ENCODE measurements at places on chromosomes 6 and 20.

DNA sequence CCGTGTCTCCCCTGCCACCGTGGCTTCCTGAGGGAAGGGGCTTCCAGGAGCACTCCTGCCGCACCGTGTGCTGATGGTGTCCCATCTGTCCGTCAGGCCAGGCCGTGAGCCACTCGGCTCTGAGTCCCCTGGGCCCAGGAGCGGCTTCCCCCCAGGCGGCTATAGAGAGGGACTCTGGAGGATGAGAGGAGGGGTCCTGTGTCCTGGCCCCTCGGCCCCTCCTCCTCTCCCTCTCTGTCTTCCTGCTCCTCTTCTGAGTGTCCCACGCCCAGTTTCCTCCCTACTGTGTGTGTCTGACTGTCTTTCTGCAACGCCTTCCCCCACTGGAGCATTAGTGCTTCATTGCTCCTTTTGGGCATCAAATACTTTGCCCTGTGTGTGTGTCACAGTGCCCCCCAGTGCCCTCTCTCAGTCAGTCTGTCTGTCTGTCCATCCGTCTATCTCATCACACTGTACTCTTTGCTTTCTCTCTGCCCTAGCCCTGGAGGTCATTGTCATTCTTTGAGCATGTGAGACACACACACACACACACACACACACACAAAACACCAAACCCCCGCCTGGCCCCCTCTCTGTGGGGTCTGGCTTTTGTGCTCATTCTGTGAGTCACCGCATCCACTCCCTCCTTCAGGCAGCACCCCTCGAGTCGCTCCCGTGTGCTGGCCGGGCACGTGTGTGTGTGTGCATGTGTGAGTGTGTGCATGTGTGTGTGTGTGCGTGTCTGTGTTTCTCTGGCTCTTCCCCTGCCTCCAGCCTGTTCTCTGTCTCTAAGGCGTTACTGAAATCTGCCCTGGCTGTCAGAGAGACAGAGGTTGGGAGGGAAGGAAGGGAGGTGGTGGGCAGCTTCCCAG lies 71.9 kb downstream of the SRC start:
- DNase-seq: no peak

DNA sequence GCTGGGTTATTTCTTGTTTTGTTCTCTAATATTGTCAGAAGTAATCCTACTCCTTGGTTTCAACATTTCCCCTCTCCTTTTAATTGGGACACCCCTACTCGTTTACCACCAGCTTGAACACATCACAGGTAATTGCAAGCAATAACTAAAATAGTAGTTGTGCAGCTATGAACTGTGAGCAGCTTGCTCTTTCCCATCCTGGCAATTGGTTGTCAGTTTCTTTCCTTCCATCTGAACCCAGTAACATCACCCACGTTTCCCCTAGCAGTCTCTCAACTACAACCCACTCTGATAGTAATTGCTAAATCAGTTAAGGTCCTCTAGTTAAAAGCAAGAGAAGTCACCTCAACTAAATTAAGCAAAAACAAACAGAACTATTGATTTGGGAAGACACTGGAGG lies 47.6 kb upstream of the GNRH2 start:
- DNase-seq: no peak

DNA sequence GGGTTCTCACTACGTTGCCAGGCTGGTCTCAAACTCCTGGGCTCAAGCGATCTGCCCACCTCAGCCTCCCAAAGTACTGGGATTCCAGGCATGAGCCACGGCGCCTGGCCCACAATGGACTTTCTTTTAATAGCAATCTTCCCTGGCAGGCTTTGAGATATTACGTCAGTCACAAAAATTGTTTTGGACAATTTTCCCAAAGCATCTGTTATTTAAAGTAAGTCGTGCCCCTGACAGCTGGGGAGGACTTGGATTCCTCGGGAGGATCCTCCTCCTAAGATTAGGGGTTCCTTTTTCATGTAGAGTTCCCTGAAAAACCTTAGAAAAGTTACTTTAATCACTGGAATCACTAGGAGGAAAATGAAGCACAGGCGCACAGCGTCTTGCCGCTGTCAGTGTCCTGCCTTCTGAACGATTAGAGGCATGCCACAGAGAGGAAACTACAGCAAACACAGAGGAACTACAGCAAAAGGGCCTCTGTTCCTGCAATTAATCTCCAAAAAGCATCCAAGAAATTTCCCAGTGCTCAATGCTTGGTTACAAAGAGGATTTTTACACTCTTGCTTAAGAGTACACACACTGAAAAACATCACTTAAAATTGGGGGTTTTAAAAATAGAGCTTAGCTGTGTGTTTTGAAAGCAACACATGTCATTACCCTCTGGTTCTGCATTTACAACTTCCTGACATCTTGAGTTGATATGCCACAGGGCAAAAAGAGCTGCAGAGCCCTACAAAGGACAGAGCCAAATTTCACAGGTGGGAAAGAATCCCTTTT lies 4.5 kb downstream of the ACSS1 start:
- peak; percentile 45 for DNase-seq

DNA sequence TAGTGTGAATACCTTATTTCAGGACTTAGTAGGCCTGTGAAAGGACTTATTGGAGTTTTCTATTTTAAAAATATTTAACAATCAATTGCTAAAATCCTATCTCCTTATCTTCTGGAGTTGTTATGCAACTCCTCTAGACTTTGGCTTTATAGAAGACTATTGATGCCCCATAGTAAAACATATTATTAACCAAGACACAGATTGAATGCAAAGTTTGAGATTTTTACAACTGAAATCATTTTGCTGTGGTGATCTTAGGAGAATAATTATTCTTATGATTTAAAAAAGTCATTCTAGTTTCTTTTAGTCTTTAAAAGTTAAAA lies 4.5 kb downstream of the HEY2 start:
- no peak for DNase-seq

GRCh38 chr6:160581406-160581805 lies 82.7 kb downstream of the LPA start:
- no peak for DNase-seq

- DNase-seq: no peak
Observed at GRCh38 chr20:32912688-32913087, 54.0 kb downstream of the EFCAB8 start.

- peak; percentile 61 for DNase-seq
Observed at GRCh38 chr6:140480852-140481251, 1106.4 kb upstream of the CITED2 start.

- DNase-seq: no peak
Observed at GRCh38 chr6:25415701-25416100, 136.5 kb downstream of the CARMIL1 start.

GRCh38 chr20:33124261-33124660 lies 43.7 kb upstream of the BPIFA2 start:
- DNase-seq: no peak

DNA sequence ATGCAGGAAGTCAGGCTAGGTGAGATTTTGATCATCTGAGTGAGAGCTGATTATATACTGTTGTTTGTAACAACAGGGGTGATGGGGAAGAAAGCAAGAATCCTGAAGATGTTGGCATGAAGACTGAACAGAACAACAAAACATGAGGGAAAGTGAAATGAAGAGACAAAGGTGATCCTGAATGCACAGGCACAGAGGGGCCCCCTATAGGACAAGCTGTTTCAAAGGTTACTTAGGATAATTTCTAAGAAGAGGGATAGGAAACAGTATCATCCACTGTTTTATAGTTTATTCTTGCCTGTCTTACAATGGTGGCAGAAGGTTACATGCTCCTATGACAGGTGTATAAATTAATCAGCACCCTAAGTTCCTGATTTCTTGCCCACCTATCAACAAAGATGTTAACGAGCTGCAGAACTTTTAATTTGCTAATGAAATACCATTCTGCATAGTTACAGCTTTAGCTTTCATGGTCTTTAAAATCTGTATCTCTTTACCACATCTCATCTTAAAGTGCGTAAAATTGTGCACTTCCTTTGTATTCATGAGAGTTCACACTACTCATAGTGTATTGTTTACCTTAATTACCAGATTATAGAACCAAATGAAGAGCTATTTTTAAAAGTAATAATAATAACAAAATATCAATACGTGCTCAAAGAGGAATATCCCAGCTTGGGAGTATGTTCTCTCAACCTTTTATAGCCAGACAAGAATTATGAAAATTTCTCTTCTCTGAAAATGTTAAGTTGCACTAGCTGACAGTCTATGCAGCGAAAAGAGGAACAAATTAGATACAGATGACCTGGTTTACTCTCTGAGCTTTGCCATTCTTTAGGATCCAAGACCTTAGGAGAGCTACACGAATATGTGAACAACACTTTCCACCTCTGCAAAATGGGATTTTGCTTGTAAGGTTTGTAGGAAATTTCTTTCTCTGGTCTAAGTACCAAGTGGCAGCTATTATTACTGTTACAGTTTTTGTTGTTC lies 192.5 kb downstream of the EDN1 start:
- no peak for DNase-seq

- DNase-seq: no peak
Observed at GRCh38 chr6:169176361-169176991, 77.2 kb downstream of the THBS2 start.

DNA sequence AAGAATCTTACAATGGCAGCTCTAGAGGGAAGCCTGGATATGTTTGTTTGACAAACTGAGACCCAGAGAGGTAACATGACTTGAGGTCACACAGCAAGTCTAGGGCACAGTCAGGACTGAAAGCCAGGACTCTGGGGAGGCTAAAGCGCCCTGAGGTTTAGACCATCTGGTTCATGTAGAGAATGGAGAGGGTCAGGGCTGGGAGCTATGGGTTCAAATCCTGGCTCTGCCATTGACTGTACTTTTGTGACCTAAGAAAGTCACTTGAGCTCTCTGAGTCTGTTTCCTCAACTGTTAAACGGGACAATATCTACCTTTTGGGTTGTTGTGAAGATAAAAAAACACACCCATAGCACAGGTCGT lies 1.1 kb upstream of the TP53INP2 start:
- DNase-seq: no peak

DNA sequence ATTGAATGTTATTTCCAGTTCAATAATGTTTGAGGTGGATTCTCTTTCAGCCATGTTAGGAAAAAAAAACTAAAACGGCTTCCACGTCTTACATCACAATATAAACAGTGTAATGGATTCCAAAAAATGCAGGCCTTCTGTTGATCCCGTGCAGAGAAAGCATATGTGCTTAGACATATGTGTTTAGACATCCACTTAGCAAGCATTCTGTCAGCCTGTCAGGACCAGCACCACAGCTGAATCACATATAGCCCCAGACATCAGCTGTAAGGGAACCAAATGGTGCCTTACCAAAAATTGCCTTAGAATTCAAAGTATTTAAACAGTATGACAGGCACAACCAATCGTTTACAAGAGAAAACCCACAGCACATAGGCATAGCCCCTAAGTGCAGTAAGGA lies 304.9 kb downstream of the EYA4 start:
- no peak for DNase-seq

DNA sequence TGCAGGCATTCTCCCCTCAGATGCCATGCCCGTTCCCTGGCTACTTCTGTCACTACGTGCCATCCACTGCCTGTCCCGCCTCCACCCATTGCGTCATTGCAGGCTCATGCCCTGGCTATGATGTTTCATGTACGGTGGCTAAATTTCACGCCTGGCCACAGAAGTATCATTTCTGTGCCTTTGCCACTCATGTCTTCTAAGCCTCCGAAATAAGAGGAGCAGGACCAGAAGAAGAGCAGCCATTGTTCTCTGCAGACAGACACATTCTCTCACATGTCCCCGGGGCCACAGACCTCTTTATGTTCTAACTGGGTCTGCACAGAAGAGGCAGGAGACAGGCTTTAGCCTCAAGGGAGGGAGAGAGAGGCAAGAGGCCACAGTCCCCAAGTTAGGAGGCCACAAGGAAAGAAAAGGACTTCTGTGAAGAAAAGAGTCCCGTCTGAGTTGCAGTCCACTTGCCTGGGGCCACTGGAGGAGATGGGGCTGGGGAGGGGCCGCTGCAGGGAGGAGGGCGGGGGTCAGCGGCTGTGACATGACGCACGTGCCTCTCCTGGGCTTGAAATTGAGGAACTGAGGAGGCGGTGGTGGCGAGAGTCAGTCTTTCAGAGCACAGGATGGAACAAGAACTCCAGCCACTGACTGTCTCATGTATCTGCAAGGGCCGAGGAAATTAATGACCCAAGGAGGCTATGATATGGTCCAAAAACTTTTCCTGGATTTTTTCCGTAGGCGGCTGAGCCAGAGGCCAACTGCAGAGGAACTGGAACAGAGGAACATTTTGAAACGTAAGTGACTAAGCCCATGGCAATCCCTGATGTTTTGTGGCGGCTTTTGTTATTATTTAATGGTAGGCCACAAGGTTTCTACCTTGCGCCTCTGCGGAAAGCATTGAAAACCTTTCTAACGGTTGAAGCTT lies 55.9 kb downstream of the TBC1D7 start:
- peak; percentile 85 for DNase-seq

- DNase-seq: no peak
Observed at GRCh38 chr20:44501448-44501847, 20.4 kb downstream of the SERINC3 start.

- no peak for DNase-seq
Observed at GRCh38 chr20:13493143-13493542, 145.6 kb downstream of the TASP1 start.

DNA sequence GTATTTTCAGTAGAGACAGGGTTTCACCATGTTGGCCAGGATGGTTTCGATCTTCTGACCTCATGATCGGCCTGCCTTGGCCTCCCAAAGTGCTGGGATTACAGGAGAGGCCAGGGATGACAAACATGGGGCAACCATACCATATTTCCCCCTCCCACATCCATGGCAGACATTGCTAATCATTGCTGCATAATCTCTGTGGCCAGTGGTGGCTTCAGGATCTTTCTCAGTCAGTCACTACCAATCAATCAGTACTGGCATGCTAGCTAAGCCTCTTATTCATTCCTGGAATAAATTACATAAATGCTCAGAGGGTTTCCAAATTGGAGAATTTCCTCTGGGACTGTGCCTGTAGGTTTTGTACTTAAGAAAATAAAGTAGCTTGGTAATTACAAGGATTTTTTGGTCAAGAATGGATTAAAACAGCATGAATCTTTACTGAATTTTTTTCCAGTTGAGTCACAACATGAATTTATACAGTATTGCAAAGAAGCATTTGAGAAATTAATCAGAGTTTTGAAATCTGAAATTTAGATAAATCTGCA lies 138.1 kb downstream of the FNDC1 start:
- no peak for DNase-seq

- no peak for DNase-seq
Observed at GRCh38 chr6:31328355-31328960, 28.5 kb downstream of the HLA-B start.

GRCh38 chr6:140436023-140436811 lies 1061.8 kb upstream of the CITED2 start:
- DNase-seq: no peak

GRCh38 chr6:165676435-165677068 lies 13.5 kb upstream of the PDE10A start:
- no peak for DNase-seq

Data from suppressor macrophage (primary cell).